Activated T-cell treated with anti-CD3 and anti-CD28 coated beads for 48 hours (primary cell): ENCODE measurements at places on chromosomes 7 and 10.

DNA sequence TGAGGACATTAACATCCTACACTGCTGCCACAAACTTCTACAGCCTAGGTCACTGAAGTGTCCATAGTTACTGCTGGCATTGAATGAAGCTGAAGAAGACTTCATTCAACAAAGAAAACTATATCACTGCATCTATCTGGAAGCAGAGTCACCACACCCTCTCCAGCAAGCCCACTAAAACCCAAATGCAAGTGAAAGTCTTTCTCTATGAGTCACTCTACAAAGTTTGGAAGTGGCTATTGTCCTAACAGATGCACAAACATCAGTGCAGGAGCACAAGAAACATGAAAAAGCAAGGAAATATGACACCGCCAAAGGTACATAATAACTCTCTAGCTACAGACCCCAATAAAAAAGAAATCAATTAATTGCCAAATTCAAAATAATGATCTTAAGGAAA lies 43.5 kb upstream of the CAMK2B start:
- no peak for DNase-seq

DNA sequence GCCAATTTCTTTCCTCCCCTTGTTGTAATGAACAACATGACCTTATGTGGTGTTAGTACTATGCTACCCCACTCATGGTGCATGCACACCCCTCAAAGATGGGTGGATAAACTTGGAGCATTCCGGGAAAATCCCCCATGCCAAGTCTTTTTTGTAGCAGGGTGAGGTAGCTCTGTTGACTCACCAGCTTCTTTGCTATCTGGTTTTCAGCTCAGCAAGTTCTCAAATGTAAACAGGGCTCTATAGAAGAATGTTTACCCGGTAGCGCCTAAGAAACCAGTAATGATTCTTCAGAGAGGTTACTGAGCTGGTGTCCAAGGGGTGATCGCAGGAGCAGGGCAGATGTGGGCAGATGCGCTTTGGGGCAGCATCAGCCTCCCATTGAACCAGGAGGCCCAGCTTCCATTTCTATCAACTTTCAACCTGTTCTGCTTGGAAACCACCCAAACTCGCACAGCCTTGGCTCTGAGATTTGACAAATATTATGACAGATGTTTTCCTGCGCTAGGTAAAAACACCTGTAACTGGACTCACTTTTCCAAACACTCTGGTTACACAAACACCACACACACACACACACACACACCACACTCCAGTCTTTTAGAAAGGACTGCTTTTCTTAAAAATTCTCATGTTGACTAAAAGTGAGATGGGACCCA lies 87.8 kb downstream of the ZRANB1 start:
- DNase-seq, result no peak

GRCh38 chr7:121113288-121113687 lies 124.8 kb downstream of the CPED1 start:
- no peak for DNase-seq

- no peak for DNase-seq
Observed at GRCh38 chr10:13633689-13634088, 46.9 kb downstream of the PRPF18 start.

- DNase-seq, result no peak
Observed at GRCh38 chr7:68216051-68216450, 1219.4 kb downstream of the TYW1 start.

DNA sequence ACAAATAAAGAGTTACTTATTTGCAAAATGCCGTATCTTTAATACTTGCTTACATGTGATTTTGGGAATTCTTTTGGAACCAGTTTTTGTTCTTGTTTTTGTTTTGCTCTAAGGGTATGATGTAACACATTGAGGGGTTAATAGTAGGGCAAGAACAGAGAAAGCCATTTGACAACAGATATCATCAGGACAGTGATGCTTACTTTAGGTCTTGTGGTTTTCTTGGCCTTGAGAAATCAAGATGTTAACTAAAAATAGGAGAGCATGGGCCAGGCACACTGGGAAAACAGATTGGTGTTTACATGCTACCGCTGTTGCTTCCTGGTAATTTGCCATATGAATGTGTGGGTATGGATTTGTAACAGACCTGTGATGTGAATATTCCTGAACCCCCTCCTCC lies 3.7 kb downstream of the SAMD8 start:
- DNase-seq, result no peak

GRCh38 chr7:30469303-30469702 lies 9.3 kb downstream of the NOD1 start:
- DNase-seq, result no peak

- DNase-seq, result no peak
Observed at GRCh38 chr10:118710487-118710886, 44.3 kb downstream of the CACUL1 start.

GRCh38 chr10:43231523-43232078 lies 35.3 kb downstream of the RASGEF1A start:
- no peak for DNase-seq

DNA sequence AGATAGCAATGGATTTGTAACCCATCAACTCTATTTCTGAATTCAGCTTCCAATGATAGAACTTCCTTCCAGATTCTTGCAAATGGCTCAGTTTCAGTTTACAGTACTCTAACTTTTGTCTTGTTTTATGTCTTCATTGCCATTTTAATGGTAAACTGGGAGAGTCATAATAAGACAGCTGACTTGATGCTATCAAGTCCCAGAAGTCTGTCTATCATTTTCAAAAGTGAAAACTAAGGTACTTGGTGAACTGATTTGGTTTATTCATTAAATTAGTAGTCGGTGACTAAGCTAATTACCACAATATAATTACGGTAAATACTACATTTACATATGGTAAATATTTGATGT lies 25.0 kb downstream of the RTKN2 start:
- DNase-seq, result no peak

DNA sequence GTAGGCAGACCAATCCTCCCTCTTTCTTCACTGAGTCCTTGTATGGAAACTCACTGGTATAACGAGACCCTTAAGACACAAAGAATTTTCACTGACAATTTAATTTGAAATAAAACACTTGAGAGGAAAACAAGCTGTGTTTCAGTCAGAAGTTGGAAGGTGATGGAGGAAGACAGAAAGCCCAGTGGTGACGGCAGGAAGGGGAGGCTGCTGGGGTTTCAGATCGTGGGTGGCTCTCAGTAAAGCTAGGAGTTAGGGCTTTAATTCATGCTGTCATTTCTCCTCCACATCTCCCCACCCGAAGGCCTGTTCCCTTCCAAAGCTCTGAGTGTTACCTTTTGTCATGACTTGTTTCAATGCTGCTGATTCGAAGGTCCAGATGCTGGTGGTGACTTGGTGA lies 605.2 kb upstream of the DPP6 start:
- DNase-seq, result no peak

DNA sequence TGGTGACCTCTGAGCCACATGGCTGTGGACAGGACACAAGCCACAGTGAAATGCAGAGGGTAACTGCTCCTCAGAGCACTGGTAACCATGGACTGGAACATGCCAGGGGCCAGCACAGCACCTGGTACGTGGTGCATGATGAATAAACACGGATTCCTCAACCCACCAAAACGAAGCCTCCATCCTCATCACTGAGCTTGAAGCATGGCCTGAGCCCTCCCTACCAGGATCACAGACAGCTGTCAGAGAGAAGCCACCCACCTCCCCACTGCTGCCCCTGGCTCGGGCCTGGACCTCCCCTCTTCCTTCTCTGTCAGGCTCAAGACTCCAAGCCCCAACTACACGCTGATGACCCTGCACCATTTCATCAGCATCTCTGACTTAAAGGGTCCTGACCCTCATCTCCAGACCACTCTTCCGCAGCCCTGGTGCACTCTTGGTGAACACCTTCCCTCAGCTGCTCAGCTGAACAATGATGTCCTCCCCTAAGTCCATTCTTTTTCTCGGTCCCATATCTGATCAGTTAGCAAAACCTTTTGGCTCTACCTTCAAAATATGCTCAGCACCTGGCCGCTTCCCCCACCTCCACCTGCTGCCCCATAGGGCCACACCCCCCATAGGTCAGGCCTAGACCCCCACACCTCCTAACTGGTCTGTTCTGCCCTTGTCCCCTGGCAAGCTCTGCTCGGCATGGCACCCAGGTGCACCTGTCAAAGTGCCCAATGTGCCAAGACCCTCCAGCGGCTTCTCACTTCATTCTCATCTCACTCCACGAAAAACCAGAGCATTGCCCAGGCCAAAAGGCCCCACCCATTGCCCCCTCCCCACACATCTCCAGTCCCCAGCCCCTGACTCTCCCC lies 141.1 kb downstream of the MAPK8 start:
- no peak for DNase-seq

DNA sequence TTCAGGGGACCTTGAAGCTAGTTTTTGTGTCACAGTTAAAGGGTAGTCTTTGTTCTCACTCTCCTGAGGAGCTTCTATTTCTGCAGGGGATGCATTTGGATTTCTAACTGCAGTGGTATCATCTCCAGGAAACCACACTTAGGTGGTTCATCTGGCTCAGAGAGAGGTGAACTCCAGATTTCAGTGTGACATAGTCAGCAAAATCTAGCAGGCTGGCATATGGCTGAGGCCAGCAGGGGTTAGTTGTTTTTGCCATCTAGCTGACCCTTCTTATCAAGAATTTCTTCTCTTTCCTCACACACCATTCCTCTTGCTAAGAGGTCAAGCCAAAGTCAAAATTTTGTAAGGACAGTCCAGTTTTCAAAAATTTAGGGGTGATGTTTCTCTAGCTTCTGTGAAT lies 248.2 kb downstream of the REEP3 start:
- no peak for DNase-seq

- DNase-seq, result no peak
Observed at GRCh38 chr10:6177880-6178281, 24.9 kb upstream of the PFKFB3 start.

DNA sequence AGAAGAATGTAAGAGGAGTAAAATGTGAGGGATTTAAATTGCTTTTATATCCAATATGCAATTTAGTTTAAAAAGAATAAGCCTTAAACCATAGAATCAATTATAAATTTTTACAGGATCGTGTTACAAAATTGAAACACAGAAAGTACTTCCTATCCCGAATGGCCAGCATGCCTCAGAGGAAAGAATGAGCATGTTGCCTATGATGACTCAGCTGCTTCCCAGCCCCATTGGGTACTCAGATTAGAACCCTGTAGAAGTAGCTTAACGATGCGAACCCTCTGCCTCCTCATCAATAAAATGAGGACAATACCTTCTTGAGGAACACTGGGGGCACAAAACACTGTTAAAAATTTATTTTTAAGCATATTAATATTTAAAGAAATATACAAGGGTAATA lies 113.4 kb upstream of the CDK1 start:
- no peak for DNase-seq

DNA sequence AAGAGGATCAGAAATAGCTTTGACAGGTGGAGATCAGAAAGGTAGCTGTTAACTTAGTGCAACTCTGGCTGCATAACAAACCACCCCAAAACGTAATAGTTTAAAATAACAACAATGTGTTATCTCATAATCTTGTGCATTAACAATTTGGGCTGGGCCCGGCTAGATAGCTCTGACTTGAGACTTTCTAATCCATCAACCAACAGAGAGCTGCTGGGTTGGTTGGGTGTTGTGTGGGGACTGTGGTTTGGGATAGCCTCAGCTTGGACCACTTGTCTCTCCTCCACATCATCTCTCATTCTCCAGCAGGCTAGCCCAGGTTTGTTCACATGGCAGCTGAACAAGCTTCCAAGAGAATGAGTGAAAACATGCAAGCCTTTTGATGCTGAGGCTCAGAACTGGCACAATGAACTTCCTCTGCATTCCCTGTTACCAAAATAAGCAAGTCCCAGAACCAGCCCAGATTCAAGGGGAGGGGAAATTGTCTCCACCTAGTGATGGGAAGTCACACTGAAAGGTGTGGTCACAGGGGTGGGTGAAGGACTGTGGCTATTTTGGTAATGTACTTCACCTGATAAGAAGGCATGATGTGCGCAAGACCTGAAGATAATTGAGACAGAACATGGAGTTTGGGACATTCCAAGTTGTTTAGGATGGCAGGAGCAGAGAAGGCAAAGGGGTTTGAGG lies 20.4 kb upstream of the ASAH2 start:
- DNase-seq, result no peak

DNA sequence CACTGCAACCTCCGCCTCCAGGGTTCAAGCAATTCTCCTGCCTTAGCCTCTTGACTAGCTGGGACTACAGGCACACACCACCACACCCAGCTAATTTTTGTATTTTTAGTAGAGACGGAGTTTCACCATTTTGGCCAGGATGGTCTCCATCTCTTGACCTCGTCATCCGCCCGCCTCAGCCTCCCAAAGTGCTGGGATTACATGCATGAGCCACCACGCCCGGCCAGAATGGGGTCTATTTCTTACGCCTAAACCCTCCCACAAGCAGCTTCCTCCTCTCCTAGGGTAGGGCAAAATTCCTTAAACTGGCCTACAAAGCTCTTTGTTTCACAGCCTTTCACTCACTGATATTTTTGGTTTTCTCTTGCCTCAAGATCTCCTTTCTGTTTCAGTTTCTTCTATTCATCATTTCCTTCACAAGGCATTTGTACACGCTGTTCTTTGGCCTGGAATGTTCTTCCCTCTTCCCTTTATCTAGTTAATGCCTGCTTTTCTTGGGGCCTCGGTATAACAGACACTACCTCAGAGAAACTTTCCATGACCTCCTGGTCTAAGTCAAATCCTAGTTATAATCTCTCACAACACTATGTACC lies 6.7 kb downstream of the CPEB3 start:
- no peak for DNase-seq

GRCh38 chr10:14707481-14707880 lies 67.2 kb downstream of the FAM107B start:
- no peak for DNase-seq
